ENCODE measurements at places on chromosomes 11 and 22.

DNA sequence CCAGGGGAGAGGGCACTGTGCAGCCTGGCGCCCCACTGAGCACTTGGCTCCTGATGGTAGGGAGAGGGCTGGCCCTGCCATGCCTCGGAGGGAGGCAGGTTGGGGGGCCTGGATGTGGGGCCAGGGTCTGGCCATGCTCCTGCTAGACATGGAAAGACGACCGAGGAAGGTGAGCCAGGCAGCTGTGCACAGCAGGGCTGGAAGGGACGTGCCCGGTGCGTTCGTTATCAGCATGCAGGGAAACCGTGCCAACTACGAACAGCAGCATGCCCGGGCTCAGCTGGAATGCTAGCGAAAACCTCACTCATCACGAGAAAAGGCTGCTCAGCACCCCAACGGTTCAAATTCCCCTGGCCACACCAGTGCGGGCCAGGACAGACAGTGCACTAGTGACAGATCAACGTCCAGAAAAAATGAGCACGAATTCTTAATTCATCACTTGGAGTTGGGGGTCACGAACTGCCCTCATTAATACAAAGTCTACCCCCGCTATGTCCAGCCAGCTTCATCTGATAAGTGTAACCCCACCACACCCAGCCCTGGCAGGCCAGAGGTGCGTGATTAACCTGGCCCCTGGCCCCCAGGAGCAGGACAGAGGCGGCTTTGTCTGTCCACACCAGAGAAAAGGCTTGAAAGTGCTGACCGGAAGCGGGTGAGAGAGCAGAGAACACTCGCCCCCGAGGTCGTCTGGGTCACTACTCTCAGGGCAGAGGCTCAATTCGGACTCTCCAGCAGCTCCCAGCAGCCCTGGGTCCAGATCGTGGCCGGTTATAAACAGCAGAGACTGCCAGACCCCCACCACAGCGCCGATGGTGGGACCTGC, 84.2 kb downstream of the CELSR1 start:
- no peak for DNase-seq

- no peak for DNase-seq
These were observed 123.3 kb upstream of the RASSF10 start for GRCh38 chr11:12885717-12886239.

DNA sequence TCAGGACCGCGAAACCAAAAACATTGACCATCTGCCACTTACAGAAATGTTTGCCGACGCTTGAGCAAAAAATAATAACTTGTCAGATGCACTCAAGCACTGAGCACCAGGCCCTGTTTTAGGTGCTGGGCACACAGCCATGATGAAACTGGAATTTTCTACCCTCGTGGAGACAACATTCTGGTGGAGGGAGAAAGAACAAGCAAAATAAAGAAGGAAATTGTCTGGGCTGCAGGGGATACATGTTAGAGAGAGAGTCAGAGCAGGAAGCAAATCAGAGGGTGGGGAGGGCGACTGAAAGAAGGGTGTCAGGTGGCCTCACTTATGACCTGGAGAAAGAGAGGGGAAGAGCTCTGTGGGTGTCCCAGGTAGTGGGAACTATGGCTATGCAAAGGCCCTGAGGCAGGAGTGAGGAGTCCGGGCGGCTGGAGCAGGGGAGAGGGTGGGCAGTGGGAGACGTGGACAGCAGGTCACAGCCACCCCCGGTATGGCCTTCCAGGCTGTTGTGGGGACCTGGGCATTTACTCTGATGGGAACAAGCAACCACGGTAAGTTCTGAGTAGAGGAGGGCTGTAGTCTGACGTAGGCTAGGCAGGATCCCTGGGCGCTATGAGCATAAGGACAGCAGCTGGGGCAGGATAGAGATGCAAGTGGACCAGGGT, 78.8 kb downstream of the MYEOV start:
- no peak for DNase-seq

- DNase-seq = no peak
These were observed 6.5 kb downstream of the TIMP3 start for GRCh38 chr22:32808038-32808445.

DNA sequence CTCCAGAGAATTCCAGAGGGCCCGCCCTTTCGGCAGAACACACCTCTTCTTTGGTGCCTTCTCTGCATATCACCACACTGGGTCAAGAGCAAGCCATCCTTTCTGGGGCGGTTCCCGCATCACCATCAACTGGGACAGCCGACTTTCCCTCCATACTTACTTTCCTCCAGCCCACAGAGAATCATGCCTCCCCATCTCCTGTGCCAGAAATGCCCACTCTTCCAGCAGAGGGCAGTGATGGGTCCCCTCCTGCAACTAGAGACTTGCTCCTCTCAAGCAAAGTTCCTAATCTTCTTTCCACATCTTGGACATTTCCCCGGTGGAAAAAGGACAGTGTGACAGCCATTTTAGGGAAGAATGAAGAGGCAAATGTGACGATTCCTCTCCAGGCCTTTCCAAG, 157.7 kb downstream of the C11orf91 start:
- no peak for DNase-seq

- no peak for DNase-seq
These were observed 30.5 kb upstream of the FNBP4 start for GRCh38 chr11:47797633-47798032.

DNA sequence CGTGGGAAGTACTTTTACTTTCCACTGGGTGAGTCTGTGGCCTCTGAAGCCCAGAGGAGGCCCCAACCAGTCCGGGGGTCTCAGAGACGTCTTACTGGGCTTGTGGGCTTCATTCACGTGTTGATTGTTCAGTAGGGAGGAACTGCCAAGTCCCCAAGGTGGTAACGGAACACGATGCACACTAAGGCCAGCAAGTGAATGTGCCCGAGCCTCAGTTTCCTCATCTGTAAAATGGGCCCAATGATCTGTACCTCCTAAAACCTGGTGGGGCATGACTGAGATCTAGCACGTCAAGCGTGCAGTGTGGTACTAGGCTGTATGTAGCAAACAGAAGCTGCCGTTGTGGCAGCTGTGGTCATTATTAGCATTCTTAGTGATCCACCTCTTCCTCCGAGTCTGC, 499.1 kb downstream of the MN1 start:
- no peak for DNase-seq

GRCh38 chr11:35676611-35676965, 14.0 kb downstream of the TRIM44 start:
- no peak for DNase-seq

DNA sequence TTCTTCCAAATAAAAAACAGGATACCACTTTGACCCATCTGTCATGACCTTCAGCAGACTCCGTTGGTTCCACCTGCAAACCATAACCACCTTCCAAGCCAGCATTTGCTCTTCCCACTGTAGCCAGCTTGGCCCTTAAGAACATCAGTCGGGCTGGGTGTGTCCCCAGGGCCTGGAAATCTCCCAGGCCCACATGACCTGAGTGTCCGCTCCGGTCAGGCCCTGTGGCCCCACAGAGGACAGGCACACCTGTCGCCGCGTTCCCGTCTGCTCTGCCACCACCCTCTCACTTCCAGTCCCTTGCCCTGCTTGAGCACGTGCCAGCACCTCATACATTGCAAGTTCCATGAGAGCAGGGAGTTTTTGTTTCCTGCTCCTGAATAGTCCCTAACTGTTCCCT, 65.7 kb upstream of the PITPNB start:
- no peak for DNase-seq

DNA sequence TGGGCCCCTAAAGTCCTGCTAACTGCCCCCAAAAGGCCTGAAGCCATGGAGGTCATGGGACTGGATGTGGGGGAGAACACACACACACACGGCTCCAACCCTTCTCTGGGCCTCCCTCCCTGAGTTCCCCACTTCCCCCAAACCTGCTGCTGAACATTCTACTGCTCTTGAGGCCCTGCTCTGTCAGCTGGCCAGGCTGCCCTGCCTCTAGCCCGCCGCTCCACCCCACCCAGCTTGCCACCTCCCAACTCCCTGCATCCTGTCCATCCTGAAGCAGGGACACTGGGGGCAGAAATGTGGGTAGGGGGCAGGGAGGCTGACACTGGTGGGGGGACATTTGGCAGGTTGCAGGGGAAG, 1.0 kb downstream of the KCNJ4 start:
- no peak for DNase-seq

- DNase-seq = no peak
These were observed 1.5 kb downstream of the LGALS1 start for GRCh38 chr22:37676736-37677492.

DNA sequence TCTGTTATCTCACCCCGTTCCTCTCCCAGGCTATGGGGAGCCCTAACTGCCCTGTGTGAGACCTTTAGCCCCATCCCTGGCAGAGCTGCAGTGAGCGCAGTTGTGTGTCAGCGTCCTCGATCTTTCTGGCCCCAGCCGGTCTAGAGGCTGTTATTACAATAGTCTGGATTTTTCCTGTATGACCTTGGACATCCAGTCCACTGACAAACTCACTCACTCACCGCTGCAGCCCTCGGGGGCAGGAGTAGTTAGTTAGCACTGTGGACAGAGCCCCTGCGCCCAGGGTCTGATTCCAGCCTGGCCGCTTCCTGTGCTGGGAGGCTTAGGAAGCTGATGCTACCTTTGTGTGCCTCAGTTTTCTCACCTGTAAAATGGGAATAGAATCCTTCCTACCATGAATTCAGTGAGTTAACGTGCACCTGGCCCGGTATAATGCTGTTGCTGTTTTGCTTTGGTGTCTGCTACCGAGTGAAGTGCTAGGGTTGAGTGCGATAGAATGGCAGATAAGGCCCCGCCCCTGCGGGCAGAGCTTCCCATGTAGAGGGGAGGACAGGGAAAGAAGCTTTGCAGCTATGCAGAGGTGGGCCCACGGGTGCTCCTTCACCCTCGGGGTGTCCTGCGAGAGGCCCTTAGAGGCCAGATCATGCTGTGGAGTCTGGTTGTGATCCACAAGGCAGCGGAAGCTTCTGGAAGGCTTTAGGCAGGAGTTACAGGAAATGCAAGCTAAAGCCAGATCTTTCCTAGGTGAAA, 3.0 kb downstream of the LRP5 start:
- DNase-seq = no peak

- DNase-seq = no peak
These were observed 22.3 kb downstream of the ZBTB16 start for GRCh38 chr11:114081641-114082414.

DNA sequence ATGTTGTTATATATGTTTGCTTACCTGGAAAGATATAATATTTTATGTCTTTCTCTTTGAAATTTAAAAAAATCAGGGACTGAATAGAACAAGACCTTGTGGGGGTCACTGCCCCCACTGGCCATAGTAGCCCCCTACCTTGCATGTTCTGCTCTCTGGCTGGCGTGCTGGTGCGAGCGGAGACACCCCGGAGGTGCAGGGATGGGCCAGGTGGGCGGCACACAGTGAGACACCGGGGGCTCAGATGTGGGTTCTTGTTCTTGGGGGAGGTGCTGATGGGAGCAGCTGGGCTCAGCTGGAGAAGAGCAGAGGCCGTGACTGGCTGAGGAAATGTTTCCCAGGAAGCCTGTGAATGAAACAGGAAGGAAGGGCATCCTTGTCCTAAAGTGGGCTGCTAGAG, 20.2 kb downstream of the GAB4 start:
- no peak for DNase-seq

DNA sequence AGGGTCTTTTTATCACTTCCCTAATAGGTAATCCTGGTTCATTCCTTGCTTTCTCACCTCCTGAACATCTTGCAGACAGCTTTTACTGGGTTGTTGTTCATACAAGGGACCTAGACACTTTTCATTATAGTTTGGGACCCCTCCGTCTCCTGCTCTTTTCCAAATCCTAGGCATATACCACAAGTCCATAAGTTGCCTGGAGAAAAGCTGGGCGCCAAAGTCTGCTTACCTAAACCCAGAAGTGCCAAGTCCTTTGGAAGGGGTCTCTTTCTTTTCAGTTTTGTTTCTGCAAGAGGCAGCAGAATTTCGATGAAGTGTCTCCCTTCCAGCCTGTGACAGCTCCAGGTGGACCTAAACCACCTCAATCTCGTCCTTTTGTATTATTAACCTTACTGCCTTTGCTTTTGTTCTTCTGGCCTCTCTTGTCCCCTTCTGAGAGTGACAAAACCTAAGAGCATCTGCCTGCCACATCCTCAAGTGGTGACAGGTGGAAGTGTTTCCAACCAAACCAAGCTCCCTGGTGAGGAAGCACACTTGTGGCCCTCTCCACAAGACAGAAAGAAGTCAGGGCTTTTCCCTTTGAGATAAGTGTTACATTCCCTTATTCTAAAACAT, 19.5 kb upstream of the P2RY6 start:
- DNase-seq = no peak

DNA sequence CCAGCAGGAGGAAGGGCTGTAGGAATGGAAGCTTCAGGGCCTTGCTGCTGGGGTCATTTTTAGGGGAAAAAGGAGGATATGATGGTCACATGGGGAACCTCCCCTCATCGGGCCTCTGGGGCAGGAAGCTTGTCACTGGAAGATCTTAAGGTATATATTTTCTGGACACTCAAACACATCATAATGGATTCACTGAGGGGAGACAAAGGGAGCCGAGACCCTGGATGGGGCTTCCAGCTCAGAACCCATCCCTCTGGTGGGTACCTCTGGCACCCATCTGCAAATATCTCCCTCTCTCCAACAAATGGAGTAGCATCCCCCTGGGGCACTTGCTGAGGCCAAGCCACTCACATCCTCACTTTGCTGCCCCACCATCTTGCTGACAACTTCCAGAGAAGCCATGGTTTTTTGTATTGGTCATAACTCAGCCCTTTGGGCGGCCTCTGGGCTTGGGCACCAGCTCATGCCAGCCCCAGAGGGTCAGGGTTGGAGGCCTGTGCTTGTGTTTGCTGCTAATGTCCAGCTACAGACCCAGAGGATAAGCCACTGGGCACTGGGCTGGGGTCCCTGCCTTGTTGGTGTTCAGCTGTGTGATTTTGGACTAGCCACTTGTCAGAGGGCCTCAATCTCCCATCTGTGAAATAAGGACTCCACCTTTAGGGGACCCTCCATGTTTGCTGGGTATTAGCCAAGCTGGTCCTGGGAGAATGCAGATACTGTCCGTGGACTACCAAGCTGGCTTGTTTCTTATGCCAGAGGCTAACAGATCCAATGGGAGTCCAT, 14.1 kb downstream of the IL10RA start:
- no peak for DNase-seq

DNA sequence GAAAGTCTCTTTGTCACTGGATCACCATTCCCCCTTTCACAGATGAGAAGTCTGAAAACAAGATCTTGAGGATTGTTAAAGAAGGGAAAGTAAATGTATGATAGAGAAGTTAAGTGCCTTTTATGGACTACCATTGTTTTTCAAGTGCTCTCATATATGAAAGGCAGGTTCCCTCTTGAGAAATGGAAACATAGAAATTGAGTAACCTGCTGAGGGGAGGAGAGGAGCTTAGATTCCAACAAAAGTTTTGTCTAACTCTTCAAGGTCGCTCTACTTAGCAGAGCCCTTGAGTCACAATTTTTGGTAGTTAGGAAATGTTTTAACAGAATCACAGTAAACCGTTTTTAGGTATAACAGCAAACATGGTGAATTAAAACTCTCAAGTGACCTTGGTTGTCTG, 80.1 kb downstream of the SVIP start:
- no peak for DNase-seq

DNA sequence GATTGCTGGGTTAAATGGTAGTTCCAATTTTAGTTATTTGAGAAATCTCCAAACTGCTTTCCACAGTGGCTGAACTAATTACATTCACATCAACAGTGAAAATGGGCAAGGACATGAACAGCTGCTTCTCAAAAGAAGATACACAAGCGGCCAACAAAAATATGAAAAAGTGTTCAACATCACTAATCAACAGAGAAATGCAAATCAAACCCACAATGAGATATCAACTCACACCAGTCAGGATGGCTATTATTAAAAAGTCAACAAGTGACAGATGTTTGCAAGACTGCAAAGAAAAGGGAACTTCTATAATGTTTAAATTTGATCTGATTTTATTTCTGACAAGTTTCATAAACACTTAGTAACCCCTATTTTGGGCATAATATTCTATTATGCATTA, 537.5 kb downstream of the DLG2 start:
- no peak for DNase-seq
